Left cardiac atrium (tissue), 4 donors: ENCODE measurements at places on chromosomes 16 and 17. TPM values are rescaled to one million over a fixed set of nuclear protein-coding genes. Genes with fewer than 3 reads are reported as not detected.

The CCL4L2 gene
- 0.56 TPM for total RNA-seq

The CMTM4 gene
- 14.4 TPM for total RNA-seq

The ADAD2 gene
- total RNA-seq: not detected

The VAC14 gene
- 19.4 TPM for total RNA-seq

The LGALS9B gene
- total RNA-seq: not detected

The CCL3 gene
- total RNA-seq: 0.82 TPM

The SOX15 gene
- total RNA-seq: 4.7 TPM

The SLFN14 gene
- not detected for total RNA-seq

The ACE gene
- total RNA-seq: 7.0 TPM

The PPL gene
- 6.1 TPM for total RNA-seq

DNA sequence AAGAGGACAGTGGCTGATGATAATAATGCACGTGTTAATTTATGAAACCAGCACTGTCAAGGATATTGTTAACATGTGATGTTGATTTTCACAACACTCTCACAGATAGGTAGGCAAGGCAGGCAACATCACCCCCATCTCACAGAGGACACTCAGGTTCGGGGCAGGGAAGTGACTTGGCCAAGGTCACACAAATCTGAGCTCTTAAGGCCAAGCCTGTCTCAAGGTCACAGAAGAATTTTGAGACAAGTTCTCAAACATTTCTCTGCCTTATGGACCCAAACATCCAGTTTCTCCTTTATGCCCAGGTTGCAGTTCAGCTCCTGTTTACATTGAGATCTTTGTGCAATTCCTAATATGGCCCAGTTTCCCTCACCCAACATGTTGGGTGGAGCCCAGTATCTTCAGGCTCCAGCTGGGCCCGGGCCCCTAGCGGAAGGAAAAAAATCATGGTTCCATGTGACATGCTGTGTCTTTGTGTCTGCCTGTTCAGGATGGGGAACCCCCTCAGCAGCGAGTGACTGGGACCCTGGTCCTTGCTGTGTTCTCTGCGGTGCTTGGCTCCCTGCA lies 1.3 kb downstream of the SLC2A4 start:
- no peak for DNase-seq

DNA sequence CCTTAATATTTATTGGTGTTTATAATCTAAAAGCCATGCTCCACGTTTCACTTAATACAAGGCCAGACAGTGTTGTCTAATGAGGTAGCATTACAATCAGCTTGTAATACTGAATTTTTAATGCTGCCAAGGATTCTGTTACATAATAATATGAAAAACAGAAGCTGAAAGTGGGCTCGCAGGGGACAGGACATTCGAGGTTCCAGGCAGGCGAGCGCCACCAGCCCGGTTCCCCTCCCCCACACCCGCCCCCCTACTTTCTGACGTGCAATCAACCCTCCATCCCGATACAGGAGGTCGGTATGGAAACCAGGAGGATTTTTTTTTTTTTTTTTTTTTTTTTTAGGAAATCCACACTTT lies 6.2 kb upstream of the ZFHX3 start:
- no peak for DNase-seq

GRCh38 chr16:83312015-83312717 lies 495.6 kb upstream of the HSBP1 start:
- no peak for DNase-seq

- peak; percentile 87 for DNase-seq
Observed at GRCh38 chr17:82030470-82031302, 792 bp upstream of the RAC3 start.

- peak; percentile 71 for DNase-seq
Observed at GRCh38 chr17:41579484-41580243, 7.0 kb downstream of the KRT14 start.

GRCh38 chr17:43043307-43043706 lies 18.3 kb downstream of the RND2 start:
- no peak for DNase-seq

DNA sequence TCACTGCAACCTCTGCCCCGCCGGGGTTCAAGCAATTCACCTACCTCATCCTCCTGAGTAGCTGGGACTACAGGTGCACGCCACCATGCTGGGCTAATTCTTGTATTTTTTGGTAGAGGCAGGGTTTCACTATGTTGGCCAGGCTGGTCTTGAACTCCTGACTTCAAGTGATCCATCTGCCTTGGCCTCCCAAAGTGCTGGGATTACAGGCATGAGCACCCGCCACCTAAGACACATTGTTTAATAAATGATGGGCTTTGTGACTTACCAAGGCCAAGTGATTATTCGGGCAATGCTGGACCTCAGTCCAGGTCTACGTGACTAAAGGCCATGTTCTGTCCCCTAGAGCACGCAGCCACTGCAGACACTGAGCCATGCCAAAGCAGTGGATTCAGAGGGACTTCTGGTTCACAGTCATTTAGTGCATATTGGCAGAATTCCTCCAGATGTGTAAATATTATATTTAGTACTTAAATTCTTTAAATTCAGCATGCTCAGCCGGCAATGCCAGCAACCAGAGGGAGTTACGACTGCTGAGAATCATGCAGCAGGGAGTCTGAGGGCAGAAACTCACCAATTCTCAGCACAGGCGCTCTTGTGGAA lies 4.8 kb upstream of the ERCC4 start:
- DNase-seq: no peak

GRCh38 chr17:72514321-72514861 lies 393.6 kb downstream of the SOX9 start:
- DNase-seq: no peak

DNA sequence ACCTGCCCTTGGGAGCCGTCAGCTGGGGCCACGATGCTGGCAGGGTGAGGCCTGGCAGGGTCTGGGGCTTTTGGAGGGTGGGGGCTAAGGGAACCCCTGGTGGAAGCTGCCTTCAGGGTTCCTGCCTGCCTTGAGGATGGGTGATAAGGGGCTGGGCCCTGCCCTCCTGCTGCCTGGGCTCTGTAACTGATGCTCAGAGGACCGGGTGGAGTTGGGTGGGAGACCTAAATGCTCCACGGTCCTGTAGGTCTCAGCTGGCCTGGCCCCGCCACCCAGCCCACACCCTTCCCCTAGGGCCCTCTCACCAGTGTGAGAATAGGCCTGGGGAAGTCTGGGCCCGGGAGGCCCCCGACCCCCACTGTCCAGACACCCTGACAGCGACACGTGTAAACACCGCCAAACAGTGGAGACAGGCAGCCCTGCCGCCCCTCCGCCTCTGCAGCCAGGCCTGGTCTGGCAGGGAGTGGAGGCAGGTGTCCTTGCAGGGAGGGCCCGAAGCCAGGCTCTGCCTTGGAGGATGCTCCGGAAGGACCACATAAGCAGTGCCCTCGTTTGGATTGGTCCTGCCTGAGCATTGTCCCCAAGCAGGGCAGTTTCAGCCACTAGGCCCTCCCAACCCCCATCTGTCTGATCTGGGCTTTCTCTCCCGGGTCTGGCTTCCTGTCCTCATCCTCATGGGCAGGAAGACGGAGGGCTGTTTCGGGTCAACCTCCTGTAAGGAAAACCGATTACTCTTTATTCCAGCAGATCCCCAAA lies 6.5 kb upstream of the BAHCC1 start:
- no peak for DNase-seq

- DNase-seq: no peak
Observed at GRCh38 chr16:1818873-1819525, 7.6 kb downstream of the HAGH start.

GRCh38 chr17:31548709-31549108 lies 157.2 kb downstream of the RAB11FIP4 start:
- DNase-seq: no peak

GRCh38 chr16:68469796-68470460 lies 21.6 kb upstream of the SMPD3 start:
- DNase-seq: no peak

DNA sequence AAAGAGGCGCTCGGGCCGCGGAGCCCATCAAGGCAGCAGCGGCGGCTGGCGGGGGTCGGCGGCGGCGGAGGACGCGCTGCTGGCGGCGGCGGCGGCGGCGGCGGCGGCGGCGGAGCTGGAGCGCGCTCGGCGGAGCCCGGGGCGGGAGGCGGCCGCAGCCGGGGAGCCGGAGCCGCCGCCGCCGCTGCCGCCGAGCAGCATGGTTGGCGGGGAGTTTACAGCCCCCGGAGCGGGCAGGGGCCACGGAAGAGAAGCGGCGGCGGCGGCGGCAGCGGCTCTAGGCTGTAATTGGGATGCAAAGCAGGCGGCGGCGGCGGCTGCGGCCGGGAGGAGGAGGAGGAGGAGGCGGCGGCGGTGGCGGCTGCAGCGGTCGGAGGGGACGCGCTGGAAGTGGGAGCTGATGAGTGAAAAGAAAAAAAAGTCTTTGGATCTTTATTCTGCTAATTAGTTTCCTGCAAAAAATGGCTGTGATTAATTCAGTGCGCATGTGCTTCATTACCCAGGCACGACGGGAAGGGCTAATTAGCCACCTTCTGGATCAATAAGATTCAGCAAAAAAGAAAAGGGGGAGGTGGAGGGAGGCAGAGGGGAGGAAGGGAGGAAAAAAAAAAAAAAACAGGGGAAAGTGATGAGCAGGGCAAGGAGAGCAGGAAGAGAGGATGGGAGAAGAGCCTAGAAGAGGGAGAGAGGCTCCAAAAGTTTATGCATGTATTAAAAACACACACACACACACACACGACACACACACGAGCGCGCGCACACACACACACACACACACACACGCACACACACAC lies 10.9 kb upstream of the ZFHX3 start:
- DNase-seq: peak; percentile 35

- DNase-seq: no peak
Observed at GRCh38 chr16:3980253-3981111, 100.0 kb upstream of the CREBBP start.

DNA sequence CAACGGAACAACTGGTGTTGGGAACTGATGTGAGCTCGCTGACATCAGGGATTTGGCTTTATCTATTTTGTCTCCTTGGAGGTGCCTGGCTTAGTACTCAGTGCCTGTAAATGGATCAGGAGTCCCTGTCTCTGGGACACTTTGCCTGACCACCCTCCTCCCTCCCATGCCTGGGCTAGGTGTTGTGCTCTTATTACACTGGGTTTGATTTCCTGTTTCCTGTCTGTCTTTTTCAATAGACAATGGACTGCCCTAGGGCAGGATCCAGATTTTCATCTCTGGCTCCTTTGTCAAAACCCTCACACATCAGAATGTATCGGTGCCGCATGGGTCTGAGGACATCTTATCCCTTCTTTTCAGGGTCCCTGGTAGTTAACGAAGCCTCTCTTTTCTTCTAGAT lies 223.6 kb upstream of the ASIC2 start:
- DNase-seq: no peak

DNA sequence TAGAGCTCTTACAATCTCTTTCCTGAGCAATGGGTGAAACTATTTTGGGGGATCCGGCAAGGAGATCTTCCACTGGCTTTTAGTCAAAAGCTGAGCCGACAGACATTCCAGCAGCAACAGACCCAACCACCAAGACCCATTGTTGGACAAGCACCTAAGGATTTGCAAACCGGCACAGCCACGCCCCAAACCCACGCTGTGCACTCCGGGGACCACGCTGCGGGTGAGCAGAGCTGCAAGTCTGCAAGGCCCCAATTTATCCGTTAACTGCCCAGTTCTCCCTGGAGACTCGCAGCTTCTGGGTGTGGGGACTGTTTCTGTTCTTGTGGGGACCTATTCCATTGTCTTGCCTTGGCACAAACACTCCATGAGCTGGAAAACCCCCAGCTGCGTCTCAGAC lies 45.9 kb downstream of the C16orf95 start:
- no peak for DNase-seq

DNA sequence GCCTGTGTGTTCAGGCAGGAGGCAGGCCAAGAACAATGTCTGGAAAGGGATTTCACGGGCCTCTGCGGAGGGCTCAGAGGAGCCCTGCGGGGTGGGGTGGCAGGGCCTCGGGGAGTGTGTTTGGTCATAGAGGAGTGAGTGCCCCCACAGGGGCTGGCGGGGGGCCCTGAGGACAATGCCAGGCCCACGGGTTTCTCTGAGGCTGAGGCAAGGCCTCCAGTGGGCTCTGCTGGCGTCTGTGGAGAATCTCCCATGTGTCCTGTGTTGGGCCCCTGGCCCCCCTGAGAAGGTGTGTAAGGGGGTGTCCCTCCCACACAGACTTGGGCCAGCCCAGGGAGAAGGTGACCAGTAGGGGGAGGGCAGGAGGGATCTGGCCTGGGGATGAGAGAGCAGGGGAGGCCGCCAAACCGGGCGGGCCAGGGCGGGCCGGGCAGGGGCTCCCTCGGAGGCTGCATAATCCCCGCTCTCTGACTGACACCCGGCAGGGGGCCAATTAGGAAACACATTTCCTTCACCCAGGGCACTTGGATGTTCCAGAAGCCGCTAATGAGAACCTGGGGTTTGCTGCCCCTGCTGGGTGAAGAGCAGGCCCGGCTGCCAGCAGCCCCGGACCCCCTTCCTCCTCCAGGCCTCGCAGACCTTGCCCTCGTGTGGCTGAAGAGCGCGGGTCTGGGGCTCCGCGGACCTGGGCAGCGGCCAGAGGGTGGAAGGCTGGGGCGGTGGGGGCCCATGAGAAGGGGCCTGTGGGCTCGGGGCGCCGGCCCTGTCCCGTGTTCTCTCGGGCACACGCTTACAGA lies 204.2 kb downstream of the NTN1 start:
- peak; percentile 18 for DNase-seq

- no peak for DNase-seq
Observed at GRCh38 chr16:28846933-28847273, 755 bp upstream of the TUFM start.
